Stomach (tissue), 19 donors: ENCODE measurements at places on chromosomes 7 and 10.

DNA sequence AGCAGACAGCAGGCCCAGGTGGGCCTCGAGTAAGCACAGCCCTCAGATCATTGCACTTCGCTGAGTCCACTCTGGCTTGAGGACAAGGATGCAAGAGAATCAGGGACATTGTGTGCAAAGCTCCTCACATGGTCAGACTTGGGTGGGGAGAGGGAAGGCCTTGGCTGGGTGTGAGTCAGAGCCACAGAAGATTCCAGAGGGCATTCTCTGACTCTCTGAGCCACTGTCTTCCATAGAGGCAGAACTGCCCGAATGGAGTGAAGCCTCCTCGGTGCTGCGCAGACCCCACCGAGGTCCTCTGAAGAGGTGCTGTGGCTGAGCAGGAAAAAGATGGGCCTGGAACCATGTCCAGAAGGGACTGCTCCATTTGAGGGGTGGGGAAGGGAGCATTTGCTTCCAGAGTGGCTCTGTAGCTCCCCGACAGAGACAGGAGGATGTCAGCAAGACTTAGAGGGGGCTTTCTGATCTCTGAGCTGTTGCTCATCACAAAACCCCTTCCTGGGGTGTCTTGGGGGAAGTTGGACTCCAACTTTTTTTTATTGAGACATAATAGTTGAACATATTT lies 120.8 kb downstream of the PTPN20 start:
- H3K27me3 ChIP-seq: no peaks in the 10 kb centered on the region
- H3K27ac ChIP-seq: no peak overlapping the region
- H3K36me3 ChIP-seq: no peaks in the 10 kb centered on the region
- H3K4me3 ChIP-seq: no peak overlapping the region
- no peaks in the 10 kb centered on the region for H3K4me1 ChIP-seq

DNA sequence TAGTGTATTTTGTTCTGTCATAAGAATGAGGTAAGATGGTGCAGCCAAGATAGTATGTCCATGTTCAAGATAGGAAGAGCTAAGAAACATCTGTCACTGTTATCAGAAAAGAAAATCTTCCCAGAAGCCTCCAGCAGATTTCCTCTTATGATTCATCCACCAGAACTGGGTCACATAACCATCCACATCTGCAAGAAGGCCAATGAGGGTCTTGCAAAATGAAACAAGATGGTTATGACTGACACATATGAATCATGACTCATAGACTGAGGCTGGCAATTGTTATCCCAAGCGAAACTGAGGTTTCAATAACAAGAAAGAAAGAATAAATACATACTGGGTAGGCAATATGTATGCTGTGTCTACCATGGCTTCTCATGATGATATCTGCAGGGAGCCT lies 30.3 kb downstream of the CCNJ start:
- no peak overlapping the region for H3K27ac ChIP-seq
- no peaks in the 10 kb centered on the region for H3K36me3 ChIP-seq
- no peak overlapping the region for H3K4me3 ChIP-seq
- no peak for DNase-seq
- no peaks in the 10 kb centered on the region for H3K4me1 ChIP-seq

DNA sequence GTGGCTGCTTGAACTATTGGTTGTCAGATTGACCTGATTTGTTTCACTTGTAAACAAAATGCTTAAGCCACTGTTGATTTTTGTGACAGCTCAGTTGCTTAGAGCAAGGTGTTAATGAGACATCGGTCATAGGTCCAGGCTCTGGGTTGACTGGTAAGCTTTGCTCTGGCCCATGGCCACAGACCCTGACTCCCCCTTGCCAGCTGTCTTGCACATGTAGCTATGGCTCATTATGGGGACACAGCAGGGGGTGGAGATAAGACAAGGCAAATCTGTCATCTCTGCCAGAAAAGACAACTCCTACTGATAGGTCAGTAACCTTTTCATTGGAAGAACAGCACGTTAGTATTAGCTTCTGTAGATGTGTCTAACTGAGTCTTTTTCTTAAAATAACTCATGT lies 95.3 kb downstream of the KAT6B start:
- H3K4me1 ChIP-seq: peaks cover 41% of the 10 kb centered on the region
- H3K36me3 ChIP-seq: no peaks in the 10 kb centered on the region
- H3K27me3 ChIP-seq: no peaks in the 10 kb centered on the region
- no peak overlapping the region for H3K27ac ChIP-seq

DNA sequence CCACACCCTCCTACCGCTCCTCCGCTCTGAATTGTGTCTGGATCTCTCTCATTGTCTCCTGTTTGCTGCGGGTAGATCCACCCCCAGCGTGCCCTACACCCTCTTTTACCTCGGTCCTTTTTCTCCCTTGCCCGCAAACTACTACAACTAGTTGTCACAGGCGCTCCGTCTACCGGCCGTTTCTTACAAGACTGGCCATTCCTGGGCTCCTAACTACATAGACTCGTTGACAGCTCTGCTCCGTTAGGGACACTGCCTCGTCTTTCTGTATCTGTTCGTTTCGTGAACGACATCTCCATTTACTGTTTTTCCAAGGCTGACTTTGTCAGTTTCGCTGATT lies 786 bp downstream of the TAF3 start:
- peak overlapping the region; percentile 79 for H3K27ac ChIP-seq
- peak overlapping the region; percentile 100 for H3K4me3 ChIP-seq
- peak; percentile 51 for DNase-seq
- peaks cover 10% of the 10 kb centered on the region for H3K4me1 ChIP-seq
- H3K27me3 ChIP-seq: no peaks in the 10 kb centered on the region
